ENCODE measurements at places on chromosomes 4 and X.
A peak's percentile ranks its signal among the peaks of the same experiment; 100 is the strongest.

GRCh38 chr4:169971456-169972015 is 54.7 kb downstream of the MFAP3L start:
- H3K27ac ChIP-seq, result no peak overlapping the region
- no peaks in the 10 kb centered on the region for H3K4me1 ChIP-seq
- H3K4me3 ChIP-seq, result no peak overlapping the region

GRCh38 chr4:78578674-78579425 is 27.3 kb downstream of the ANXA3 start:
- no peaks in the 10 kb centered on the region for H3K27me3 ChIP-seq
- no peak overlapping the region for H3K4me3 ChIP-seq
- no peak overlapping the region for H3K27ac ChIP-seq
- peaks cover 6% of the 10 kb centered on the region for H3K36me3 ChIP-seq

DNA sequence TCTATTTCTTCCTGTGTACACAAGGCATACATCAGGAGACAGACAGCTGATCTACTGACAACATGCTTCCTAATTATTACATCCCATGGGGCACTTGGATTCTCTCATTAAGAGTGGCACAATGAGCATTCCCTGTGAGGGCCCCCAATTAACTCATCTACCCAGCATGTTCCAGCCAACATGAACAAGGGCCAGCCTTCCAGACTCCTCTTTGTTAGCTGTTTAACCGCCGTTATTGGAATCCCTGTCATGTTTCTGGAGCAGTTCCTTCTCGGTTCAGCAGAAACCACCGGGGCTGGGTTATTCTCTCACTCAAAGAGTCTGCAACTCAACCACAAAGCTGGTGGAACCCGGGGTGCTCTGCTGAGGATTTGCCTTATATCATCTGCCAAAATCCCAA is 9.9 kb upstream of the GPM6B start:
- H3K4me3 ChIP-seq, result no peak overlapping the region
- H3K27ac ChIP-seq, result no peak overlapping the region
- no peaks in the 10 kb centered on the region for H3K36me3 ChIP-seq
- H3K4me1 ChIP-seq, result no peaks in the 10 kb centered on the region

DNA sequence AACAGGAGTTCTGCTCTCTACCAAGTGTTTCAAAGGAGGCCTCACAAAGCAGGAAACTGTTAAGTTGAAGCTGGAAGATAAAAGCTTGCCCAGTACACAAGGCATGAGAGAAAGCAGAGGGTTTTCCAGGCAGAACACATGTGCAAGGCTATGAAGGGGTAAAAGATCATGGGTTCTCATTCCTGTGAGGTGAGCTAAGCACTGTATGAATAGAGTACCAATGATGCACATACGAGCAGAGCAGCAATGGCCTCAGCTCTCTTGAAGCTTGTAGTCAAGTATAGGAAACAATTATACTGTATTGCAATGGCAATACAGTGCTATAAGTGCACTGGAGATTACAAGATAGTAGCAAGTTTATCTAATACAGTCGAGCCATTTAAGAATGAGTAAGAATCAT is 18.0 kb downstream of the TTC29 start:
- H3K27ac ChIP-seq, result no peak overlapping the region
- no peaks in the 10 kb centered on the region for H3K27me3 ChIP-seq
- DNase-seq, result no peak
- H3K36me3 ChIP-seq, result no peaks in the 10 kb centered on the region
- H3K4me1 ChIP-seq, result no peaks in the 10 kb centered on the region

DNA sequence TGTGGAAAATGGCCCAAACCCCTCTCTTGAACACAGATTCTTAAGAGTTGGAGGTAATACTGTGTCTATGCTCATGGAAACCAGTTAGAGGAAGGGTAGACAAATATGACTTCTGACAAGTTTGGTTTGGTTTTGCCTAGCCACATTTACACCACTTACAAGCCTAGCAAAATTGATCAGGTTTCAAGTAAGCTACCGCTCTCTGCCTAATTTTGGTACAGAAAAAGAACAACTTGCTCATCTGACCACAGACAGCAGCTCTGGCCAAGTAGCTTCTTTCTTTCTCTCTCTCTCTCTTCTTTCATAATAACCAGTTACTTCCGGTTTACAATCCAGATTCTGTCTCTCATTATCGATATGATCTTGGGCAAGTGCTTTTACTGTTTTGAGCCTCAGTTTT is 260.0 kb downstream of the GLUD2 start:
- H3K4me1 ChIP-seq, result no peaks in the 10 kb centered on the region
- H3K4me3 ChIP-seq, result no peak overlapping the region
- no peak for DNase-seq
- H3K36me3 ChIP-seq, result no peaks in the 10 kb centered on the region
- H3K27ac ChIP-seq, result no peak overlapping the region

- no peaks in the 10 kb centered on the region for H3K4me1 ChIP-seq
- no peak overlapping the region for H3K4me3 ChIP-seq
- peak overlapping the region; percentile 79 for H3K27ac ChIP-seq
- no peaks in the 10 kb centered on the region for H3K27me3 ChIP-seq
- no peaks in the 10 kb centered on the region for H3K36me3 ChIP-seq
Observed at GRCh38 chr4:87532907-87533306, 3.7 kb upstream of the SPARCL1 start.

DNA sequence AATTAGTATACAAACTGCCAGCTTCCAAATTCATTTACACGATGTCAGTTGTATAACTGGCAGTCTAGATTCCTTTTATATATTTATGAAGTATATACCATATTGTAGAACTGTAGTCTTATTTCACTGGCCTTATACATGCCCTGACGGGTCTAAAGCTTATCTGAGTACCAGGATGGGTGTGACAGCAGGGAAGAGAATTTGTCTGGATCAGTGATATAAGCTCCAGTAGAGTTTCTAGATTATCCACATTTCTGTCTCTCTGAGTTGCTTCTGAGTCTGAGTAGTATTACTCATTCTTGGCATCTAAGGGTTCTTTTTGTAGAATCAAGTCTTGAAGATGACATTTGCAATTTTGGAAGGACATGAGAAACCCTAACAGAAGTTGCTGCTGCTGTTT is 101.3 kb downstream of the RPA4 start:
- no peaks in the 10 kb centered on the region for H3K36me3 ChIP-seq
- no peaks in the 10 kb centered on the region for H3K4me1 ChIP-seq
- no peaks in the 10 kb centered on the region for H3K27me3 ChIP-seq
- no peak overlapping the region for H3K4me3 ChIP-seq

- no peak overlapping the region for H3K27ac ChIP-seq
- no peaks in the 10 kb centered on the region for H3K4me1 ChIP-seq
- no peaks in the 10 kb centered on the region for H3K27me3 ChIP-seq
- no peak overlapping the region for H3K4me3 ChIP-seq
- no peak for DNase-seq
Observed at GRCh38 chr4:42523066-42523718, 125.9 kb downstream of the SHISA3 start.

GRCh38 chr4:17283251-17283650 is 228.6 kb downstream of the QDPR start:
- DNase-seq, result no peak
- H3K36me3 ChIP-seq, result no peaks in the 10 kb centered on the region
- H3K27me3 ChIP-seq, result no peaks in the 10 kb centered on the region

DNA sequence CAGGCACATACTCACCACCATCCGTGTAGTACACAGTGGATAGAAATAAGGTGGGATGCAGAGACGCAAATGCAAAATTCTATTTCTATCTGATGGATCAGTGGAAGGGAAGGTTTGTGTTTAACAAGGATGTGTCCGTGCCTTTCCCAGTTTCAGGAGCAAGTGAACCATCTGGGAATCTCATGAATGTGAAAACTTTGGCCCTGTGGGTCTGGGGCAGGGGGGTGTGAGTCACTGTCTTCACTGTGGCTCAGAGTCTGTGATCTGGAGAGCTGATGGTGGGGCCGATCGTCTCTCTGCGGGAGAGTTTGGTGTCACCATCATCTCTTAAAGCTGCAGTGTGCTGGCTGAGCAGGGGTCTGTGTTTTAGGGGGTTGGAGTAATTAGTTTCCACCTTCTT is 179.3 kb upstream of the STS start:
- no peak overlapping the region for H3K4me3 ChIP-seq
- no peaks in the 10 kb centered on the region for H3K4me1 ChIP-seq
- DNase-seq, result no peak
- H3K27ac ChIP-seq, result no peak overlapping the region
- H3K36me3 ChIP-seq, result no peaks in the 10 kb centered on the region

DNA sequence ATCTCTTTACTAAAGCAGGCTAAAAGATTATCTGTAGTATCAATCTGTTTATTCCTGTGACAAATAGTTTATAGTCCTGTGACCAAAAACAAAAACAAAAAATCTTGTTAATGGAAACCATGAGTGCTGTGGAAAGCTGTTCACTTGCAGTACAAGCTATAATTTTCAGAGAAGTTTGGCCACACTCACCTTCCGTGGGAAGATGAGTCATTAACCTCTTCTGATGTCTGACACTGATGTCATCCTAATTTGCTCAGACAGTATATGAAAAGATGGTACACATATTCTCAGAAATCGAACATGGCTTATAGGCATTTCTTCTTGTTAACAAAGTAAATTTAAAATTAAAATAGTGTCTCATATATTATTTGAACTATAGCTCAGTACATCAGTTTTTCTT is 19.9 kb upstream of the ENPP6 start:
- H3K27me3 ChIP-seq, result no peaks in the 10 kb centered on the region
- H3K36me3 ChIP-seq, result no peaks in the 10 kb centered on the region
- no peak for DNase-seq
- H3K27ac ChIP-seq, result peak overlapping the region; percentile 27
- no peaks in the 10 kb centered on the region for H3K4me1 ChIP-seq

GRCh38 chr4:160423879-160424451 is 1321.1 kb downstream of the RAPGEF2 start:
- DNase-seq, result no peak
- no peaks in the 10 kb centered on the region for H3K4me1 ChIP-seq
- no peaks in the 10 kb centered on the region for H3K27me3 ChIP-seq
- H3K27ac ChIP-seq, result no peak overlapping the region
- no peak overlapping the region for H3K4me3 ChIP-seq

GRCh38 chr4:51866835-51867234 is 23.9 kb downstream of the DCUN1D4 start:
- H3K4me3 ChIP-seq, result no peak overlapping the region
- H3K36me3 ChIP-seq, result no peaks in the 10 kb centered on the region
- no peak for DNase-seq
- no peak overlapping the region for H3K27ac ChIP-seq
- no peaks in the 10 kb centered on the region for H3K27me3 ChIP-seq

DNA sequence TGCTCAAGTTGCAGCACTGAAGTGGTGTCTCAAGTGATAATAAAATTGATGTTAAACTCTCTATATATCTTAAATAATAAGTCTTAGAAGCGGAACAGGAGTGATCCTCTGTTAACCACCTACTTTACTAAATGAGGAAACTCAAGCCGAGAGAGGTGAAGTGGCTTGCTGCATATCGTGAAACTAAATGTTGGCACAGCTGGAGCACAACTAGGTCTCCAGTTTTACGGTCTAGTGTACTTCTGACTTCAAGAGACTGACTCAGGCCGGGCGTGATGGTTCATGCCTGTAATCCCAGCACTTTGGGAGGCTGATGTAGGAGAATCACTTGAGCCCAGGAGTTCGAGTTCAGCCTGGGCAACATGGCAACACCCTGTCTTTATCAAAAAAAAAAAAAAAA is 35.5 kb upstream of the PLS3 start:
- H3K27ac ChIP-seq, result no peak overlapping the region
- H3K36me3 ChIP-seq, result no peaks in the 10 kb centered on the region
- no peak for DNase-seq
- H3K4me1 ChIP-seq, result no peaks in the 10 kb centered on the region
- peaks cover 37% of the 10 kb centered on the region for H3K27me3 ChIP-seq

DNA sequence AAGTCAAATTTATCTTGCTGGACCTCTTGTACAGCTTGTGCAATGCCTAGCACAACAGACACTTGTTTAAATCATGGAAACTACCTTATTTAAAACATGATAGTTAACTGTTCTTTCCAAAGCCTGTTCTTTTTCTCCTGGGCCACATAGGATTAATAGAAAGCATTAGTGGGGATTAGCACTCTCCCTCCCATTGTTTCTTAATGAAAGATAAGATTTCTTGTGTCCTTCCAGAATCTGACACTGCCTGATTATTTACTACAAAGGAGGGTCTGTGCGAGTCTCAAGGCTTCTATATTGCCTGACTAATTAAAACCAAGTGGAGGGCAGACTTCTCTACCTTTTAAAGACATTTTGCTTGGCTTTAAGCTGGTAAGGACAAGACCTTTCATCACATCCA is 8.5 kb upstream of the ELMOD2 start:
- H3K27ac ChIP-seq, result no peak overlapping the region
- no peaks in the 10 kb centered on the region for H3K36me3 ChIP-seq
- H3K4me3 ChIP-seq, result no peak overlapping the region

GRCh38 chr4:108060686-108061321 is 71.1 kb downstream of the HADH start:
- no peaks in the 10 kb centered on the region for H3K36me3 ChIP-seq
- no peak overlapping the region for H3K27ac ChIP-seq
- DNase-seq, result no peak

GRCh38 chr4:106048250-106048971 is 153.1 kb downstream of the NPNT start:
- H3K27me3 ChIP-seq, result no peaks in the 10 kb centered on the region
- H3K27ac ChIP-seq, result no peak overlapping the region
- H3K4me1 ChIP-seq, result no peaks in the 10 kb centered on the region
- H3K36me3 ChIP-seq, result no peaks in the 10 kb centered on the region
- DNase-seq, result no peak
- H3K4me3 ChIP-seq, result no peak overlapping the region
